ENCODE measurements at places on chromosomes 1 and 21. TPM values are rescaled to one million over a fixed set of nuclear protein-coding genes. Genes with fewer than 3 reads are reported as not detected.

DNA sequence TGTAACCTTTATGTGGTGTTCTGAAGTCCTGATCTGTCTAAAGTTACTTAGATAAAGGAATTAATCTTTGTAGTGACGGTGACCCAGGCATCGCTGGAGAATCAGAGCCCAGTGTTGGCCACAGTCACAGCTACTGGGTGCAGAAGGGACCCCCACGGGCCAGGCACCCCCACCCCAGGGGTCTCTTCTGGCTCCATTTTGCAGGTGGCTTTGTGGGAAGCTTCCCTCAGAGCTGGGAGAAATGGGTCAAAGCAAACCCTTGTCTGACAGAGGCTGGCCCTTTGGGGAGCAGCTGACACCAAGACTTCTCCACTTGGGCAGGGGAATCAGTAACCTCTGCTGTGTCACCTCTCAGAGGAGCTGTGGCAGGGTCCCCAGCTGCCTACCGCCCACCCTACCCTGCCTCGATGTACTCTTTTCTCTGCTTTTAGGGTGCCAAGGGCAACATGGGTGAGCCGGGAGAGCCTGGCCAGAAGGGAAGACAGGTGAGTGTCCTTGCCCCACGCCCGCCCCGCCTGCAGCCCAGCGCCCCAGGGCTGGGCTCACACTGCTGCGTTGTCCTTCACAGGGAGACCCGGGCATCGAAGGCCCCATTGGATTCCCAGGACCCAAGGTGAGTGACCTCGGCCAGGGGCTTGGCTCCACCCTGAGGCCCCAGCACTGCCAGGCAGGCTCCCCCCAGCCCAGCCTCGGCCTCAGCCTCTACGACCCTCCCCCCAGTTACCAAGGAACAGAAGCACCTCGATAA is 17.7 kb downstream of the COL6A2 start:
- H3K4me3 ChIP-seq, result no peak overlapping the region
- H3K27ac ChIP-seq, result no peak overlapping the region
- peaks cover 88% of the 10 kb centered on the region for H3K36me3 ChIP-seq
- DNase-seq, result no peak

The KCNC4 gene
- 9.1 TPM for total RNA-seq

The DMBX1 gene
- total RNA-seq, result not detected

DNA sequence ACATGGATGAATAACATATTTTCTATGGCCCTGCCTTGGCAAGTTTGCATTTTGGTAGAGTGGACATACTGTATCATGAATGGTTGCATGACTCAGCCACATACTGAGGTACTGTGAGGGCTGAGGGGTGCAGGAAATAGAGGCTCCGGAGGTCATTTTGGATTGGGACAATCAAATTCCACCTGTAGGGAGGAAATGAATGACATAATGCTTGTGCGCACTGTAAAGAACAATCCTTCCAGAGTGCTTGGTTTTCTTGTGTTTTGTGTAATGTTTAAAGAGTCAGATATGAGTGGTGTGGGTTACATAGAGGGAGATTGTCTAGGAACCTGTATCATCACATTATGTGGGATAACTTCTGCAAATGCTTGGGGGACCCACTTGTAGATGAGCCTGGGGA is 329.9 kb upstream of the PROX1 start:
- H3K27ac ChIP-seq, result no peak overlapping the region
- no peaks in the 10 kb centered on the region for H3K27me3 ChIP-seq
- H3K4me1 ChIP-seq, result no peaks in the 10 kb centered on the region

- no peaks in the 10 kb centered on the region for H3K4me1 ChIP-seq
- H3K27me3 ChIP-seq, result peaks cover 41% of the 10 kb centered on the region
- no peak for DNase-seq
These were observed 15.0 kb downstream of the HLX start for GRCh38 chr1:220894025-220894923.

The GIPC2 gene
- 2.3 TPM for total RNA-seq

The UBL4B gene
- total RNA-seq, result not detected

The ADAMTSL4 gene
- 21.9 TPM for total RNA-seq

The MROH7 gene
- total RNA-seq, result 5.5 TPM

DNA sequence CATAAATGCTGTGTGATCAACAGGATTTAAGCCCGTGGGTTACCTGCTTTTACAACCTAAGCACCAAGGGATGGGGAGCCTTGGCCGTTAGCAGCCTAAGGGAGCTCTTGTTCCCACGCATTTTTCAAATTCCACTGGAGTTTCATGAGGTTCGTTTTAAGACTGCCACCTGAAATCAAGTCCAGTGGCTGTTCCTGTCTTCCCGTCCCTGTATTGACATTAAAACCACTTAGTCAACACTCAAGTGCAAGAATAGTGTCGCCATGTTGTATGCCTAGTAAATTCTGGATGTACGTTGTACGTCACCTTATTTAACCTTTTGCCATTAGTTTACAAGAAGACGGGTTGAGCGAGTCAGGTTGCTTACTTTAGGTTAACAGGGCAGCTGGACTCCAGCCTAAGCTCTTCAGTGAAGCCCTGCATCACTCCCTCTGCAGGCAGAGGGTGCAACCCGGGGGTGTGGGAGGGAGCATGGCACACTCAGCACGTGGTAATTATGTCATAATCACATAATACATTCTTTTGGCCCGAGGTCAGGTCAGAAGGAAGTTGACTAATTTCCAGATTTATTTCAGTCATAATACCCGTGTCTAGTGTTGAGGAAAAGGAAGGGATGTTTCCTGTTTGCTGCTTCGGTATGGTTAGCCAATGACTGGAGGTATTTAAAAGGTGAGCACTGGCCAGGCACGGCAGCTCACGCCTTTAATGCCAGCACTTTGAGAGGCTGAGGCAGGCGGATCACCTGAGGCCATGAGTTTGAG is 42.5 kb downstream of the CNST start:
- no peaks in the 10 kb centered on the region for H3K36me3 ChIP-seq
- DNase-seq, result peak; percentile 74
- peaks cover 46% of the 10 kb centered on the region for H3K4me1 ChIP-seq
- H3K27me3 ChIP-seq, result no peaks in the 10 kb centered on the region

The ITGB2 gene
- total RNA-seq, result 16.7 TPM

DNA sequence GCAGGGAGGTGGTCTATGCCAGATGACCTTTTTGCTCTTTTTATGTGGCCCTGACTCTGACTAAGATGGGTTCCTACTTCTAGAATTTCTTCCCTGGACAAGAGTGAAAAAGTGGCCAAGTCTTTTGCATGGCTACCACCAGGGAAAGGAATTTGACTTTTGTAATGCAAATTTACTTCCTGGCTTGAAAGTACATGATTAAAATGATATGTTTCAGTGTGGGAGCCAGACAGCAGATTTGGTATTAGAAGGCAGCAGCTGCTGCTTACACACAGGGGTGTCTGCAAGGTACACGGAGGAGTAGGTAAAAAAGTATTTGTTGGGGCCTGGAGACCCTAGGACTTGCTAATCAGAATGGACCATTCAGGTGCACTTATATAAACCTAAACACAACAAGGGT is 78.4 kb downstream of the KCND3 start:
- no peak overlapping the region for H3K4me3 ChIP-seq
- H3K36me3 ChIP-seq, result no peaks in the 10 kb centered on the region
- DNase-seq, result no peak
- no peaks in the 10 kb centered on the region for H3K4me1 ChIP-seq
- no peaks in the 10 kb centered on the region for H3K27me3 ChIP-seq
- H3K27ac ChIP-seq, result no peak overlapping the region

The CLDN8 gene
- not detected for total RNA-seq

The ARHGEF16 gene
- total RNA-seq, result 0.22 TPM

- peak overlapping the region; percentile 8 for H3K27ac ChIP-seq
- no peaks in the 10 kb centered on the region for H3K36me3 ChIP-seq
- no peaks in the 10 kb centered on the region for H3K4me1 ChIP-seq
- no peak for DNase-seq
These were observed 38.6 kb downstream of the GADD45A start for GRCh38 chr1:67723620-67724019.

DNA sequence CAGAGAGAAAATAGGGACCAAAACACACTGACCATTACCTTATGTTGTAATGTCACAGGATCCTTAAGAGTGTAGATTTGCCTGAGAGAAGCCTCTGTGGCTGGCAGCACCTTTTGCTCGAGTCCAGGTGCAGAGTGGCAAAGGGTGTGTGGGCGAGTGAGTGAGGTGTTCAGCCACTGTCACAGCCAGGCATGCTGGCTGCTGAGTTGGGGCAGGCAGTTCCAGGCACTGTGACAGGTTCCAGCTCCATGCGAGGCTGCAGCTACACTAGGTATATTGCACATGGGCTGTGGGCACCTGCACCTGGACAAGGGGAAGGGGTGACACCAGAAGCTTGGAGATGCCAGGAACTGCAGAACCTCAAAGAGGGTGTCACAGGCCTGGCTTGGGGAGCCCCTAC is 1370.4 kb upstream of the PRMT6 start:
- no peaks in the 10 kb centered on the region for H3K36me3 ChIP-seq
- no peaks in the 10 kb centered on the region for H3K27me3 ChIP-seq
- no peak for DNase-seq
- no peak overlapping the region for H3K4me3 ChIP-seq
- H3K27ac ChIP-seq, result no peak overlapping the region

DNA sequence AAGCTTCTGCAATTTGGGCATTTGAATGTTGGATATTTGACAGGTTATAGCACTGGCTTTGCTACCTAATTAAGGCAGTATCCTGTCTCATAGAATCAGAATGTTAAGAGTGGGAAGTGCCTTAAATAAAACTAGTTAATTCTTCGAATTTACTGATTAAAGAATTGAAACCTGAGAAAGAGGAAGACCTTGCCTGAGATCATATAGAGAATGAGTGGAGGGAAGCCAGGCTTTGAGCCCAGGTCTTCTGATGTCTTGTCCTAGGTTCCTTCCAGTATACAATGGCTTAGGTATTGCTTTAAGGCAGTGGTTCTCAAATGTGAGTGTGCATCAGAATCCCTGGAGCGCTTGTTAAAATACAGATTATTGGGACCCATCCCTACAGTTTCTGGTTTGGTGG is 20.9 kb upstream of the SH3BGRL3 start:
- no peaks in the 10 kb centered on the region for H3K4me1 ChIP-seq
- peaks cover 48% of the 10 kb centered on the region for H3K36me3 ChIP-seq
- no peak overlapping the region for H3K4me3 ChIP-seq

- no peaks in the 10 kb centered on the region for H3K27me3 ChIP-seq
- DNase-seq, result no peak
These were observed 84.9 kb downstream of the CNIH3 start for GRCh38 chr1:224700918-224701531.

DNA sequence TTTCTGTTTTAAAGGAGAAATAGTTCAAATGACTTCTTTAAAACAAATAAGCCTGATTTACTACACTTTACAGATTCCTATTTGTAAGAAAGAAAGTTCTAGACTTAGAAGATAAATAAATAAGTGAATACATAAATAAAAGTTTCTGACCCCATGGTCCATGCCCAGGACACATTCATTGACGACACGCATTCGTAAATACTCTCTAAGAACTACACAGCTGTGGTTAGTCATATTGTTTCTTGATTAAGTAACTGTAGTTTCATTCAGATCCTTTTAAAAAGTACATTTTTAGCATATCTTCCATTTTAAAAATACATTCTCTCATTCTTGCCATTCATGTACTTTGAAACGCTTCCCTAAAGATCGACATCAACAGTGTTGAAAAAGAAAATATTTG is 497.4 kb downstream of the SETD4 start:
- no peak overlapping the region for H3K4me3 ChIP-seq
- no peaks in the 10 kb centered on the region for H3K27me3 ChIP-seq
- no peak overlapping the region for H3K27ac ChIP-seq
- H3K36me3 ChIP-seq, result no peaks in the 10 kb centered on the region
- DNase-seq, result no peak
- peaks cover 18% of the 10 kb centered on the region for H3K4me1 ChIP-seq

GRCh38 chr1:203986887-203987461 is 85.9 kb upstream of the SOX13 start:
- H3K27me3 ChIP-seq, result no peaks in the 10 kb centered on the region
- H3K36me3 ChIP-seq, result no peaks in the 10 kb centered on the region
- no peak overlapping the region for H3K27ac ChIP-seq
- H3K4me1 ChIP-seq, result no peaks in the 10 kb centered on the region
- no peak for DNase-seq
- H3K4me3 ChIP-seq, result no peak overlapping the region

DNA sequence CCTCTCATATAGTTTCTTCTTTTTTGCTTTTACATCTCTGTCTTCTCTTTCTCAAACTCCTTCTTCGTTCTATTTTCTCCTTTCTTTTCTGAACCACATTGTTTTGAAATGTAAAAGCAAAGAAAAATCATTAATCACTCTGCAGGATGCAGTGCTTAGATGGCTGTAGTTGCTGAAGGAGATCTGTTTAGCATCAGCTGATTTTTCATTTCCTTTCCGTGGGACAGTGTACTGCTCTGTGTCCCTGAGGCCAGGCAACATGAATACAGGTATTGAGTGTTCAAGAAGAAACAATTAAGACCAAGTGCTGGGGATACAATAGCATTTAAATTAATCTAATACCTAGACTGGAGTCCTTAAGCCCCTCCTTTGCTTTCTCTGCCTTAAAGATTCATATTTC is 257.2 kb upstream of the SPAG17 start:
- no peaks in the 10 kb centered on the region for H3K36me3 ChIP-seq
- H3K4me3 ChIP-seq, result no peak overlapping the region
- no peak for DNase-seq
- H3K27ac ChIP-seq, result no peak overlapping the region
- H3K4me1 ChIP-seq, result no peaks in the 10 kb centered on the region

The CHRNB2 gene
- total RNA-seq, result 0.24 TPM

The C8B gene
- total RNA-seq, result not detected

The LHX8 gene
- total RNA-seq, result not detected

DNA sequence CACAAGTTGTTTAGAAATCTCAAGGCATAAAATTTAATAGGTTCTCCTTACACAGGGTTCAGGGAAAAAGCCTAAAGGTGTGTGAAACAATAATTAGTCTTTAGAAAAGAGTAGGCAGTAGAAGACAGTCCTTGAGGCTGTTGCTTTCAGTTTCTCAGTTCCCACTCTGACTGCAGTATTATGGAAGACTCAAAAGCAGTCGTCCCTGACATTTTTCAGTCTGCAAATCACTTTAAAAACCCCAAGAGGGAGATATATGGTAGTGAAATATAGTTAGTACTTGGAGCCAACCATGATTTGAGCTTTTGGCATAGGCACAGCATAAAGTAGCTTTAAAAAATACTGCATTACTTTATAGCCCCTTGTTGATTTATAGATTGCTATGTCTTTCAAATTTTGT is 299.7 kb downstream of the OLFM3 start:
- no peaks in the 10 kb centered on the region for H3K27me3 ChIP-seq
- no peaks in the 10 kb centered on the region for H3K36me3 ChIP-seq
- no peaks in the 10 kb centered on the region for H3K4me1 ChIP-seq
- H3K27ac ChIP-seq, result no peak overlapping the region
- DNase-seq, result no peak

GRCh38 chr1:31793586-31794285 is 22.1 kb downstream of the SPOCD1 start:
- peaks cover 8% of the 10 kb centered on the region for H3K4me1 ChIP-seq
- H3K4me3 ChIP-seq, result no peak overlapping the region
- H3K36me3 ChIP-seq, result no peaks in the 10 kb centered on the region
- H3K27ac ChIP-seq, result no peak overlapping the region
- DNase-seq, result no peak
- no peaks in the 10 kb centered on the region for H3K27me3 ChIP-seq

The C1orf94 gene
- not detected for total RNA-seq

Data from right atrium auricular region (tissue), 2 donors.